Body of pancreas (tissue), 4 donors: ENCODE measurements at places on chromosomes 4 and X. TPM values are rescaled to one million over a fixed set of nuclear protein-coding genes. Genes with fewer than 3 reads are reported as not detected.

Gene CT45A2
- not detected for total RNA-seq

Gene CFI
- total RNA-seq: 15.8 TPM

Gene TDO2
- not detected for total RNA-seq

GRCh38 chrX:94942603-94943002 is 1268.6 kb downstream of the FAM133A start:
- DNase-seq: no peak

DNA sequence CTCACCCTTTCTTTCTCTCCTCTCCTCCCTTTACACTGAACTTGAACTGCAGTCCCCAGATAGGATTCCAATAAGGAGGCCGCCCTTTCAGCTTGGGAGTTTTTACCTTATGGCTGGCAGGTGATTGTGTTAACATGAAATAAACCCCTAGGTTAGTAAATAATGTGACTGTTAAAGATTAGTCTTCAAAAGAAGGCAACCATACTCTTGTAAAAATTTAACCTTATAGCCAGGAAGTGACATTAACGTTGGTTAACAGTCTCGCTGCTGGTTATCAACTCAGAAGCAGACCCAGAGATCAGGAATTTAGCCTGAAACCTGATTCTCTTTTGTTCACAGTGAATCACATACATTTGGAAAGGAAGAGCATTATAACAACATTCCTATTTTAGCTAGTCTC is 15.2 kb downstream of the FHDC1 start:
- no peak for DNase-seq
